NCI-H774 (cell line): ENCODE measurements at places on chromosomes 5 and 9.

GRCh38 chr5:82911910-82912309 is 165.3 kb downstream of the TMEM167A start:
- no peak for DNase-seq

DNA sequence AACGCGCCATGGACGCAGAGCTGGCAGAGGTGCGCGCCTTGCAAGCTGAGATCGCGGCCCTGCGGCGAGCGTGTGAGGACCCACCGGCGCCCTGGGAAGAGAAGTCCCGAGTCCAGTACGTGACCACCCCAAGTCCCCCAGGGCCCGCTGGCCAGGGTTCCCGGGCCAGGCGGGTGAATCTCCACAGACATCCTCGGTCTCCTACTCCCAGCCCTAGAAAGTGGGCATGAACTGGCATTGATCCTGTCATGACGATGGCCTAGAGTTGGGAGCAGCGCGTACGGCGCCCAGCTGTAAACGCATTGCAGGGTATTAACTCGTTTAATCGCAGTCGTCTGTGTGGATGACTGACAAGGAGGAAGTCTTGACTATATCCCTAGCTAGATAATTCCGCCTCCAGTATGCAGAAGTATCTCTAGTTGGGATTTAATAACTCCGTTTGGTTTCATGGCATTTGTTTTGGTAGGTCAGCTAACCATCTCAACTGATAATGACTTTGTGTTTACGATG is 293 bp downstream of the CENPP start:
- no peak for DNase-seq

DNA sequence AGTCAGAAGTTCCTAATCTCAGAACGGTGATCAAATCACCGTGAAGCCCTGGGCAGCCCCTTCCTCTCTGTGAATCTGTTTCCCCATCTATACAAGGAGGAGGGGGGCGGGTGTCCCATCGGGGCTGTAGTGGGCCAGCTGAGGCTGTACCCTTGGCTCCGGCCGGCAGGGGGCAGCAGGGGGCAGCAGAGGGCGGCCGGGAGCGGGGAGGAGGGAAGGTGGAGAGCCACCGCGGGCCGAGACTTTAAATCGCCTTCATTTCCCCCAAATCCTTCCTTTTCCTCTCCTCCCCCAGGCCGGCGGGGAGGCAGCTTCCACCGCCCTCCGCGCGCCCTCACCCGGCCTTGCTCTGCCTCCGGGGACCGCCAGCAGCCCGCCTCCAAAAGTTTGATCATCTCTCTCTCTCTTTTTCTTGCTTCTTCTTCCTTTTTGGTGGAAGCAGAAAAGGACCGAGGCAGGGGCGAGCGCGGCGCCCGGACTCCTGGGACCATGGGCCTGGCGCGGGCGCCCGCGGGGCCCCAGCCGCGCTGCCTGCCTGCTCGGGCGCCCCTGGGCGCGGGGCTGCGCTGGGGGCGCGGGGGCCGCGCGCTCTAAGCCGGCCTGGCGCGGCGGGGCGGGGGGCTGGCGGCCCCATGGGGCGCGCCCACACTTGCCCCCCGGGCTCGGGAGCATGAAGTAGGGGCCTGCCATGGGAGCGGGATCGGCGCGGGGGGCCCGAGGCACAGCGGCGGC is at the start of gene COL27A1:
Gene COL27A1, plus strand, starts transcription at position 275 of the 732 bp plus-strand sequence. Its CDS starts 414 bp downstream, at position 689.
- no peak for DNase-seq

GRCh38 chr5:179403426-179404147 is 58.3 kb upstream of the ADAMTS2 start:
- no peak for DNase-seq

DNA sequence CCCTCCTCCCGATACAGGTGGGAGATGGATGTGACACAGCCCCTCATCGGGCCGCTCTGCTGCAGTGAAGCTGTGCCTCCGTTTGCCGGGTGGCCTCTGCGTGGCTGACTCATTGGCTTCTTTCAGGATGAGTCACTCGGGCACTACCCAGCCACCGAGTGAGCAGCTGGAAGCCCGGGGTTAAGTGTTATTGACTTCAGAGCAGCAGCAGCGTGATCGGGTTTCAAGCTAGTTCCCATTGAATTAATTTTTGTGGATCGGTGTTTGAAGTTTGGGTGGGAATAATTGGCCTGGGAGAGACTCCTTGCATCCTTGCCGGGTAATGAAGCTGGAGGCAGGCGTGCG is 266.4 kb upstream of the IRX4 start:
- no peak for DNase-seq

GRCh38 chr9:3887221-3887653 is 361.4 kb upstream of the RFX3 start:
- peak; percentile 86 for DNase-seq

DNA sequence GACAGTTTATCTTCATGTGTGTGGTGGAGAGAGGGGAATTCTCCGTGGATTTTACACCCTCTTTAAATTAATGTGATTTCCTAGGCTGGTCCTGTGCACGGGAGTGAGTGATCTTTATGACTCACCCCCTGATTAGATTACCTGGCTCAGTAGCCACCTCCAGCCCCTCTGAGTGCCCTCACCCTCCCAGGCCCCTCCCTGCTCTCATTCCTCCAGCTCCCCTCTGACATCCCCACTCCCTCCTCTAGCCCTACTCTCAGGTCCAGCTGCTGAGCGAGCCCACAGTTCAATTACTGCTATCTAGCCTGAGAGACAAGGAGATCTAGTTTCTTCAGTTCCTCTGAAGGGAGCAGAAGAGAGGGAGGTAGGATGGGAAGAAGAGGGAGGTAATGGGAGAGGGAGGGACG is 61.8 kb upstream of the ARAP3 start:
- DNase-seq = no peak

- DNase-seq = no peak
These were observed 2.8 kb downstream of the BRD3OS start for GRCh38 chr9:134028076-134028475.

DNA sequence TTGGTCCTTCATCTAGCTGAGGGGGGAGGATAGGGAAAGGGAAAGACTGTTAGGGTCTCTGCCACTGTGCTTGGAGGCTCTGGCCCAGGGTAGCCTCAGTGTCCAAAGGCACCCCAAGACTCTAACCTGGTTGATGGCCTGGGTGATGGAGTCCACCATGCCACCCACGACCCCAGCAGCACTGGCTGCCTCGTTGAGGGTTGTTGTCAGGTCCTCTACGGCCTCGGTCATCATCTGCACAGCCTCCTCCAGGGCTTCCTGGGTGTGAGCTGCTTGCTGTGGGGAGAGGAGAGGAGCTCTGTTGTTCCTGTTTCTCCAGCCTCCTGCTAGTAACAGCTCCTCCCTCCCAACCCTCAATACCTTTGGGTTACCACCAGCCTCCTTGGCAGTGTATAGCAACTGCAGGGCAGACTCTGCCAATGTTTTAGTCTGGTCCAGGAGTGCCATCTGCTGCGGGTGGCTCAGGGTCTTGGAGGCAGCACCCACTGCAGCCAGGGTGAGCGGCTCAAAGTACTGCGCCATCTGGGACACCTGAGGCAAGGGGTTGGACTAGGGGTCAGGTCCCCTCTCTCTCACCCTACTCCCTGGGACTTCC is 16.2 kb upstream of the TPM2 start:
- no peak for DNase-seq

DNA sequence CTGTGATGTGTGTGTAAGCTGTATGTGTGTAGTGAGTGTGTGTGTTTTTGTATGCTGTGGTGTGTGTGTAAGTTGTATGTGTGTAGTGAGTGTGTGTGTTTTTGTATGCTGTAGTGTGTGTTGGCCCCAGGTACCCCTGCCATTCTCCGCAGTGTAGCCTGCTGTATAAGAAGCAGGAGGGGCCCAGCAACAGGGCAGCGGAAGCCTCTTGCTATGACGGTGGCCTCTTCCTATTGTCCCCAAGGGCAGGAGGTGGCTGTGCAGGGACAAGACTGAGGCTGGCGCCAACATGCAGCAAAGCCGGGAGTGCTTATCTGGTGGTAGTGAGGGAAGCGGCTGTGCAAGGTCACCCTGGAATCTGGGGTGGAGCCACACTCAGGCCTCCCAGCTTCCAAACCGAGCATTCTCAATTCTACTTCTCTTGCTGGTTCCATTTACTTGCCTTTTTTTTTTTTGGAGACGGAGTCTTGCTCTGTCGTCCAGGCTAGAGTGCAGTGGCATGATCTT is 5.1 kb downstream of the SPAAR start:
- no peak for DNase-seq

DNA sequence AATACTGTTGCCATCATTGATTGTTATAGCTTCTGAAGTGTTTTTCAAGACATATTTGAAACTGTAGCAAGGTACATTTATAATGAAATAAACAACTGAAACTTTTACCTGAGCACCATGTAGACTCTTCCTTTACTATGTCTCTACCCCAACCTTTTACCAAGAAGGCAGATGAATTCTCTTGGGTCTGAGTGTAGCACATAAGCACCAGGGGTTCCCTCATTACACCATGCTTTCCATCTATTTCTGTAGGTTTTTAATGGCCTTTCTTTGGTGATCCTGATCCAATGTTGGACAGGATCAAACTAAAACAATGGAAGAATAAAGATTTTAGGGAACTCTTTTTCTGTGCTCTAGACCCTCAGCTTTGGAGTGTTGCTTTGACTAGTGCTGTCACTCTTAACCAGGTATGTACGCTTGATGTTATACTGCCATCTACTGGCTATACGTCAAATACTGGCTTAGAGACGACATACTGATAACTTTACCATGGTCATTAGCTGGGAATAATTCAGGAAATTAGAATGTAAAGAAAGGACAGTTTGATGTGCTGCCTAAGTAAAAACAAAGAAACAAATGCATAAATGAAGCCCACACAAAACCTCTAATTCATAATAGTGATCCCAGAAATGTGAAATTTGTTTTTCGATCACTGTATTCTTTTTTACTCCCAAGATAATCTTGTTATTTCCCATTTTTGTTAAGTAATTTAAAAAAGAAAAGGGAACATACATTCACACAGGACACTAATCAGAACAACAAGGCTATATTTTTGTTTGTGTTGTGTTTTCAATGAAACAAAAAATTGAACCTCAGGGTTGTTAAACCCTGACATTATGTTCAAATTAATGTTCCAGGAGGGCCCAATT is 30.7 kb downstream of the IFNW1 start:
- DNase-seq = peak; percentile 79

DNA sequence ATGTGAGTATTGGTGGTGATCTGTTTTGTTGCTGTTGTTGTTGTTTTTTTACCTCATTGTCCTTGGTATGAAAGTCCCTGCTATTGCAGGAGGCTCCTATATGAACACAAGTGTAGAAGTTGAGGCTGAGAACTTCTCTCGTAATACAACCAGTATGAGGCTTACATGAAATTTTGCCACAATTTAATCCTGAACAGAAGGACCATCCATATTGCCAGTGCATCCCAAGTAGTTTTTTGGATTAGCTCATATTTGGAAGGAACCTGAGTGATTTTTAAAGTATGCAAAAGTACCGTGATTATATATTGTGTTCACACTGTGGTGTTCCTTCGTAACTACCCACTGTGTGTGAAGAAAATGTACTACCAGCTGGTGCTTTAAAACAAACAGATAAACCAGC is 2095.5 kb upstream of the WWC1 start:
- no peak for DNase-seq

DNA sequence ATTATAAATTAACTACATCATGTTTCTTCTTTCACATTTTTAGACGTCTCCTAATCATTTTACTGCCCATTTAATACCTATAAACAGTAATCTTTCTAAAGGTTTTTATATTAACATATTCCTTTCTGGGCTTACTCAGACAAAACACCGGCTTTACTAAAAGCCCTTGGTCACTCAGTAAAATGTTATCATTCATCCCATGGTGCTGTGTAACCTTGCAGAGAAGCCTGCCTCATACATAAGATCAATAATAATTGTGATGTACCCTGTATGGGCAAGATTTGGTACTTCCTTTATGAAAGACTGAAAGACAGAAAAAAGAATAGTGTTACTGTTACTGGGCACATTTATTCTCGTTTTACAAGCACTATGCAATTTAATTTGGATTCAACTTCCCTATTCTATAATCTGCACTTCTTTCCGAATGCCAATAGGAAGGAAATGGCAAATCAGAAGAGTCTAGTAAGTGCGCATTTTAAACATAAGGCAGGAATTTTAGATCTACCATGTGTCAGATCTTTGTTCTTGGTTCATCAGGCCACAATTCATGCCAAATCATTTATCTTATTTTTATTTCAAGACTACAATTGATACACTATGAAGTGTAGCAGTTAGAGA is 522.2 kb downstream of the CSNK1G3 start:
- no peak for DNase-seq

- no peak for DNase-seq
These were observed 72.3 kb upstream of the PRLR start for GRCh38 chr5:35302544-35302943.

GRCh38 chr5:167049043-167049663 is 1242.3 kb upstream of the WWC1 start:
- peak; percentile 94 for DNase-seq

DNA sequence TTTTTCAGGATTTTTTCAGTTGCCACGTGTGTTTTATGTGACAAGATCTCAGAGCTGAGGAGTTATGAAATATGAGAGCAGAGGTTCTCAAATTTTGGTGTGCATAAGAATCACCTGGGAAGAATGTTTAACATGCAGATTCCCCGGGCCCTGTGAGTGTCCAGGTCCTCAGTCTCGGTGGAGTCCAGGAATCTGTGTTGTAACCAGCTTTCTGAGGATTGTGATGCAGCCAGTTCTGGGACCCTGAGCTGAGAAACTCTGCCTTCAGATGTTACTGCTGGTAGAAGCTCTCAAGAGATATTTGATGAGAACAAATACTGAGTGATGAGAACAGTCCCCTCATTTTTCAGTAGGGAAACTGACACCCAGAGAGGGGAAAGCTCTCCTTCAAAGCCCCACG is 102.8 kb upstream of the SAP30L start:
- DNase-seq = no peak

DNA sequence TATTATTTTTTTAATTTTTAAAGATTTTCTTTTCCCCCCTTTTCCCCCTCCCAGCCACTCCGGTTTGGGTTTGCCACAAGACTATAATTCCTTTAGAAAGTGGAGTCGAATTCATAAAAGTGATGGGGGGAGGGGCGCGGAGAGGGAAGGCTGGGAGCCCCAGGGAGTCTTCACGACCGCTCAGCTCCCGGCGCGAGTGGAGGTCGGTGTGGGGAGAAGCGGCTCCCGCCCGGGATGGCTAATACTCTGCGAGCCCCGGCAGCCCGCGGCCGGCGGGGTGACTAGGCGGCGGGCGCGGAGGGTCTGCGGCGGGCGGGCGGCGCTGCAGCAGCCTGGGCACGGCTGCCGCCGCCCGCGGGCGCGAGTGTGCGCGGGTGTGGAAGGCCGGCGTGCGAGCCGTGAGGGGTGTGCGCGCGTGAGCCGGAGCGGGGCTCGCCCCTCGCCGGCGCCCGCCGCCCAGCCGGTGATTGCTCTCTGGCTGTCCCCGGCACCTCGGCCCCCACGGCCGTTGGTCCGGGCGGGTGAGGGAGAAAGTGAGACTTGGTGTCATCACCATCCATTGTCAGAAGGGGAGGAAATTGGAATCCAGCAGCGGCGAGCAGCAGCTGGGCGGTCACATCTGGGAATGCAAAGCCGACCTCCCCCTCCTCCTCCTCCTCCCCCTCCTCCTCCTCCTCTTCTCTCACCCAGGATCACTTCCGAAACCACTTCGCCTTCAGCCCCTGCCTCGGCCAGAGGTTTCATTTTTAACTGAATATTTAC is at the start of gene PARP8:
Gene PARP8, plus strand, starts transcription at position 377 of the 762 bp plus-strand sequence. CDS start 459 bp downstream, outside the sequence.
- peak; percentile 27 for DNase-seq

GRCh38 chr5:180205916-180206315 is 3.1 kb downstream of the RASGEF1C start:
- DNase-seq = no peak
